ENCODE measurements at places on chromosomes 3 and 15. TPM values are rescaled to one million over a fixed set of nuclear protein-coding genes. Genes with fewer than 3 reads are reported as not detected.
A peak's percentile ranks its signal among the peaks of the same experiment; 100 is the strongest.

The ROPN1B gene
- not detected for total RNA-seq

The PRICKLE2 gene
- not detected for total RNA-seq

The LIPH gene
- not detected for total RNA-seq

The RARB gene
- not detected for total RNA-seq

The CNTN3 gene
- total RNA-seq = not detected

The TNNC1 gene
- total RNA-seq = 1.5 TPM

The GNB4 gene
- total RNA-seq = 11.8 TPM

The A4GNT gene
- not detected for total RNA-seq

The AP3B2 gene
- total RNA-seq = not detected

The ALPK3 gene
- total RNA-seq = 0.09 TPM

The DOCK3 gene
- total RNA-seq = 1.7 TPM

The ACAP2 gene
- total RNA-seq = 40.0 TPM

- no peak for DNase-seq
These were observed 194.5 kb downstream of the LRTM1 start for GRCh38 chr3:54733106-54734006.

DNA sequence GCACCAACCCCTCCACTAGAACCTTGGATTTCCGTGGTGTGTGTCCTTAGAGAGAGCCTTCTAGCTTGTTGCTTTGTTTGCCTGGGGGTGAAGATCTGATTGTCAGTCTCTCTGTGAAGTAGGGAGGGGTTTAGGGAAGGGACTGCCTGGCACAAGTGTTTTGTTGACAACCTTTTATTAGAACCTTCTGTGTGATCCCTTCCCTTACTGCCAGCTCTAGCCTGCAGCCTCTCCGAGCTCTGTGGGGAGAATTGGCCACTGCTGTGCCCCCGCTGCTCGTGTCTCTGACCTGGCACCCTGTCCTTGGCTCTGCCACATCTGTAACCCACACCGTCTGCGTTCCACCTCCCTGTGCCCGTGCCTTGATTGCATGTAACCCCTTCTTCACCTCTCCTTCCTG is 30.9 kb upstream of the PCSK6 start:
- DNase-seq = no peak

DNA sequence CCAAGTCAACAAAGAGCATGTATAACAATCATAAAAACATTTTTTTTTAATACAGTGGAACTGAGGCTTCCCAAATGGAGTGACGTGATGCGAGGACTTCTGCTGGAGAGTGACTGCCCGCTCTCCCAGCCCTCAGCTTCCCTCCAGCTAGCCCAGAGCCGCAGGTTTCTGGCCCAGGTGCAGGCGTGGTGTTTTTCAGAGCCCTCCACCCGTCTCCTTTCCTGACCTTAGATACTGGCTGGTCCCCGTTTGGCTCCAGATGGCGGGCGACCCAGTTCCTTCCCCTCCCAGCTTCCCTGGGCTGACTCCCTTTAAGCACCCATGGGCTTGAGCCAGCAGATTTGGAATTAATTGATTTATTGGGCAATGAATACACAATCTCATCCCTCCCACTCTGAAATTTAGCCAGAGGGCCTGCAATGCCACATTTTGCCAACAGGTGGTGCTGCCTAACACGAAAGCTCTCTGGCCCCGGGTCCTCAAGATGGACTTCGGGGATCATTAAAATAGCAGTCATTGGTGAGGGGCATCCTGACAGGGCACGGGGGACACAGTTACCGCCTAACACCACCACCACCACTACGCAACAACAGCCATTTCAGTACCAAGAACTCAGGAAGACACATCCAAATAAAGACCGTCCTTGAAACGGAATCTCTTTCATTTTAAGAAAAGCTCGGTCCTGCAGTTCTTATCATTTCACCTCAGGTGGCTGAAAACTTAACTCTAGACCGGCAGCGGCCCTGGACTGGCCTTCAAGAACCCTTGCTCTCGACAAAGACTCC is 47.5 kb upstream of the MUC4 start:
- peak; percentile 94 for DNase-seq

DNA sequence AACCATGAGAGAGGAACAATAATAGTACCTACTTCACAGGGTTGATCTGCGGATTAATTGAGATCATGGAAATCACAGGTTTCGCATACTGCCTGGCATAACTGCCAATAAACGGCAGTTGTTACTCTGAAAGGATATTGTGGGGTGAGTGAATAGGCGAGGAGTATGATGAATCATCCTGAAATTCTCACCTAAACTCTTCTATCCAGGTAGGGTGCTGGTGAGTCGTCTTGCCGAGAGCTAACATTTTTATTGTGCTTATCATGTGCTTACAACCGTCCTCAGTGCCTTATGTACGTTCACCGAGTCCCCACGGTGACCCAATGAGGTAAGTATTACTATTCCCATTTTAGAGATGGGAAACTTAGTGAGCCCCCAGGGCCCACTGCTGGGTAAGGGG is 52.4 kb upstream of the SRGAP3 start:
- no peak for DNase-seq

DNA sequence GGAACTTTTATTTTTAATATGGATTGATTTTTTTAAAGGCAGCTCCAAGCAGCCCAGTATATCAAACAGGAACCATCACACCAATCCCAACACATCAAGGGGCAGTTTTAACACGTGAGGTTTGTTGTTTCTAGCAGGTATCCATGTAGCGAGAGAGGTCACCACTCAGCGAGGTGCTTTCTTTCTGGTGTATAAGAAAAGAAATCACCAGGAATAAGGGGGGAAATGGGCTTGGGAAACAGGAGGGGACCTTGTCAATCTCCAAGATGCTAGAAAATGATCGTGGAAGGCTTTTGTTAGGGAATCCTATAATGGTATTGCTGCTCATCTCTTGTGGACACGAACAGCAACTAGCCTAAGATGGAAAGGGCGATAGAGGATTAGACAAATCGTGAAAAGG is 402.9 kb upstream of the ATP11B start:
- no peak for DNase-seq

GRCh38 chr3:136644212-136644611 is 108.0 kb downstream of the STAG1 start:
- DNase-seq = no peak

- no peak for DNase-seq
These were observed 272.0 kb downstream of the XXYLT1 start for GRCh38 chr3:194998948-194999347.

GRCh38 chr3:98734306-98734705 is 28.8 kb upstream of the ST3GAL6 start:
- no peak for DNase-seq

- no peak for DNase-seq
These were observed 221.0 kb downstream of the ZMAT3 start for GRCh38 chr3:178850450-178851190.

- DNase-seq = no peak
These were observed 75.7 kb downstream of the SMAD6 start for GRCh38 chr15:66777596-66778313.

- DNase-seq = no peak
These were observed 43.1 kb upstream of the TRPC1 start for GRCh38 chr3:142680710-142681109.

GRCh38 chr3:14521611-14522010 is 18.5 kb downstream of the GRIP2 start:
- no peak for DNase-seq

DNA sequence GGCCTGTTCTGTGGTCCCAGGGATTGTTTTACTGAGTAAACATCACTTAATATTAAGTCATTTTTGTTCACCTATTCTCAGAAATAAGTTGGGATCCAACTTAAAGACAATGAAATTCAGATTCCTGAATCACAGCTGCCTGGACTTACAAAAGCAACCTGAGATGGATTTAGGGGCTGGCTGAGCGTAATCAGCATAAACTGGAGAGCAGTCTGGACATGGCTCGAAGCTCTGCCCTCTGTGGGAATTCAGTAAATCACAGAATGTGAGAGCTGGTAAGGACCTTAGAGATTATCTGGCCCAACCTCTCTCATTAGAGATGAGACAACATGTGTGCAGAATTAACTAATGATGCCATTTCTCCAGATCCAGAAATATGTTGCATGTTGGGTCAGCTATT is 23.7 kb downstream of the CCDC80 start:
- DNase-seq = peak; percentile 49

- DNase-seq = no peak
These were observed at the start of gene MME for GRCh38 chr3:155079746-155080487. MME (plus strand) TSS chr3:155080319; CDS start chr3:155084168, 3,849 bp downstream.

GRCh38 chr3:151423091-151423490 is 37.8 kb downstream of the IGSF10 start:
- no peak for DNase-seq

- DNase-seq = no peak
These were observed 11.8 kb upstream of the LIPC start for GRCh38 chr15:58419803-58420524.

- DNase-seq = no peak
These were observed 565.9 kb downstream of the PDCD6IP start for GRCh38 chr3:34364335-34364734.

DNA sequence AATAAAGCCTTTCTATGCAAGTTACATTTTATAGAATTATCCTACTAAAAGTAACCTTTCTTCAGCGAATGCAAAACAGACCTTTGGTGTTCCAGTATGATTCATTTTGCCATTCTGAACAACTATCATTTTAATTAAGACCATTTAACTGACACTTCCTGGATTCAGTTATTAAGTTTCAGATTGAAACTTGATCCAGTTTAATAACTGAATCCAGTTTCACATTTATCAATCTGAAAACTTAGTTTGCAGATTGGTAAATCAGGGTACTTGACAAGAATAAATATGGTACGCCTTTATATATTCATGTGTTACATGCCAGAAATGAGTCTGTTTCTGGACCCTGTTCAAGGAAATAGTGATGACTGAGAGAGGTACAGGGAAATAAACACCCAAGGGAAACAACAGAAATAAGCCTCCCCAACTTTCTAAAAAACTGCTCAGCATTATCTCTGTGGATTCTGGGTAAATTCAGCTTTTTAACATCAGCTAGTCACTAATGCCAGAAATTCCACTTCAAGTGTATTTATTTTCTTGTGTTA is 23.3 kb upstream of the NFKBIZ start:
- DNase-seq = no peak

DNA sequence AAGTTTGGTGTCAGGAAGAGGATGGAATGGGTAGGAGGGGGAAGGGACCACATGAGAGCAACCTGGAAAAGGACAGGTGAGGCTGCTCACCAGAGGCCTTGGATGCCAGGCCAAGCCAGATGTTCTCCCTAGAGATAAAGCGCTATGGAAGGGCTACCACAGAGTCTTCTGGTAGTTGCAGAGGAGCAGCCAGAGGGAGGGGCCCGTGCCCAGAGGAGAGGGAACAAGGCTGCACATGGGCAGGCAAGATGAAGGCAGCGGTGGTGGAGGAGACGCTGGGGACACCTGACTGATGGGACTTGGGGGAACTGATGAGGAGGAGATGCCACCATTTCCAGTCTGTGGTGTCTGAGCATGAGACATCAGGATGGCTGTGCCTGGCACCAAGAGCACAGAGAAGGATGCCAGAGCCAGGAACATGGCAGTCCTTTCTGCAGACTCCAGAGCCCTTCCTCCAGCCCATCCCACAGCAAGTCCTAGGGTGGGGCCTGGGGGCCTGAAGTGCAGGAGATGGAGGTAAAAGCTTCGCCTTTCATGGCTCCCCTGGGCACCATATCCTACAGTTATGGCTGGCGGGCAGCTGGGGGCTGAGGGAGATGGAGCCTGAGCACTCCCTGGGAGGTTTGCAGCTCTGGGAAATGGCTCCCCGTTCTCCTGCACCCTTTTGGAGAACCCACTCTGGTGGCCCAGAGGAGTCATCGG is 103.0 kb downstream of the ETFA start:
- DNase-seq = no peak

- no peak for DNase-seq
These were observed 178.7 kb downstream of the THRB start for GRCh38 chr3:24315971-24316370.

DNA sequence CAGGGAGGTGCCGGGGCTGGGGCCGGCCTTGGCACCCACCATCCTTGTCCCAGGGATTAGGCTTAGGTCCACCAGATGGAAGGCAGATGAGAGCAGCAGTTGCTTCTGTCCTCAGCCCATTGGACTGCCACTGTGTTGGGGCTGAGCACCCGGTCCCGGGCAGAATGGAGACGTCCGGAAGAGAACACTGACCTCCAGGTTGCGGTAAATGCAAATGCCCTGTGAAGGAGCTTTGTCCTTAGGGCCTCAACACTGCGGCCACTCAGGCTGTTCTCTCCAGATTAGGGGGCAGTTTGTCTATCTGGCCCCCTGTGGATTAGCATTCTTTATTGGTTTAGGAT is at the start of gene SERINC4:
Gene SERINC4, minus strand, starts transcription at position 276 of the 341 bp plus-strand sequence. Its CDS starts 234 bp downstream, at position 42.
- DNase-seq = no peak

DNA sequence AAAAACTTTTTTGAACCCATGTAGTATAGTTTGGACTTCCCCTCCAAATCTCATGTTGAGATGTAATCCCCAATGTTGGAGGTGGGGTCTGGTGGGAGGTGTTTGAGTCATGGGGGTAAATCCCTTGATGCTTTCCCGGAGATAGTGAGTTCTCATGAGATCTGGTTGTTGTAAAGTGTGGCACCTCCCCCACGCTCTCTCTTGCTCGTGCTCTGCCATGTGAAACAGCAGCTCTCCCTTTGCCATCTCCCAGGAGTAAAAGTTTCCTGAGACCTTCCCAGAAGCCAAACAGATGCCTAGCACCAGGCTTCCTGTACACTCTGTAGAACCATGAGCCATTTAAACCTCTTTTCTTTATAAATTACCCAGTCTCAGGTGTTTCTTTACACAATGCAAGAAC is 16.0 kb upstream of the RNU6-1 start:
- no peak for DNase-seq

- no peak for DNase-seq
These were observed 41.4 kb downstream of the FSIP1 start for GRCh38 chr15:39741258-39741657.

DNA sequence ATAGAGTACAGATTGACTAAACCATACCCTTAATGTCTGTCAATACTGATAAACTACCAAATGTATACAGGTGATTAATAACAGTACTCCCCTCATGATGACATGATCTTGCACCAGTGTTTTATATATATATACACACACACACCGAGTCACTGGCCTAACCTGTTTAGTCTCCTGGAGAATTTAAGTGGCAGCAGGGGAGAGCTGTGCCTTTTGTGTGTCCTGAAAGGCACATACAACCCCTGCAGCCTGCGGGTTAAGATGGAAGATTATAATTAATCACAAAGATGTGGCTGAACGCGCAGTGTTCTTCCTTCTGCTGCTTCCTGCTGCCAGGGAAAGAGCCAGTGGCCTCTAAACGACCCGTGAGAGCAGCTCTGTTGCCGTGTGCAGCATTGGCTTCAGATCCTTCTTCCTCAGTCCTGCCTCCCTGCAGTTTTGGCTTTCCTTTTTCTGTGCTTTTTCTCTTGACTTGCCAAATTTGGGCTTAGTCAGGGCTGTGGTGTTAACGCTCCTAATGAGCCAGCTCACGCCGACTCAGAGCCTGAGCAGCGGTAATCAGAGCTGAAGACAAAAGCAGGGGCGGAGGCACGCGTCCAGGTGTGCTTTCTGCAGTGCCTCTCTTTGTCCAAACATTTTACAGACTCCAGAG is 42.5 kb upstream of the UBE3A start:
- DNase-seq = no peak

GRCh38 chr3:187945374-187945773 is 200.1 kb upstream of the BCL6 start:
- DNase-seq = no peak

GRCh38 chr3:69174871-69175737 is 52.7 kb upstream of the LMOD3 start:
- no peak for DNase-seq

- DNase-seq = no peak
These were observed 11.8 kb upstream of the HDC start for GRCh38 chr15:50277370-50277769.
